ENCODE measurements at places on chromosomes 2 and 18.

DNA sequence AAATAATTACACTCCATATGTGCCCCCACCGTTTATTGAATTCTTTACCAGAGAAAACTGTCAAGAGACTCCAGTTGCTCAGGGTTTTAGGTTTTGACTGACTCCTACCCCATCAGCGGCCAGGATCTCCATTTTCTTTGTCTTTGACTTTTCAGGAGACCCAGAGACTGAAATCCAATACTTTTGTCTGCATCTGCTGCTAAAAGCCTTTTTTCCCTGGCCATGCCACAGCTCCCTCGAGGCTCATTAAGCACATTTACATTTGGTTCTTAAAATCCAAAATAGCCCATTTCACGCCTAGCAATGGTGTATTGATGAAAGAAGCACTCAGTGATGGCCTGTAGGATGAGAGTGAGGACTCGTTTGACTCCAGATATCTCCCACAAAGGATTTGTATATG, 332.6 kb upstream of the ACVR2A start:
- H3K4me1 ChIP-seq: peaks cover 9% of the 10 kb centered on the region
- H3K36me3 ChIP-seq: peaks cover under 1% of the 10 kb centered on the region
- no peak for DNase-seq
- no peak overlapping the region for H3K27ac ChIP-seq
- no peak overlapping the region for H3K4me3 ChIP-seq
- peaks cover 23% of the 10 kb centered on the region for H3K27me3 ChIP-seq

- no peaks in the 10 kb centered on the region for H3K27me3 ChIP-seq
- H3K27ac ChIP-seq: peak overlapping the region; percentile 72
- H3K36me3 ChIP-seq: peaks cover 1% of the 10 kb centered on the region
Measured at GRCh38 chr18:44771956-44772917, 91.5 kb downstream of the SETBP1 start.

DNA sequence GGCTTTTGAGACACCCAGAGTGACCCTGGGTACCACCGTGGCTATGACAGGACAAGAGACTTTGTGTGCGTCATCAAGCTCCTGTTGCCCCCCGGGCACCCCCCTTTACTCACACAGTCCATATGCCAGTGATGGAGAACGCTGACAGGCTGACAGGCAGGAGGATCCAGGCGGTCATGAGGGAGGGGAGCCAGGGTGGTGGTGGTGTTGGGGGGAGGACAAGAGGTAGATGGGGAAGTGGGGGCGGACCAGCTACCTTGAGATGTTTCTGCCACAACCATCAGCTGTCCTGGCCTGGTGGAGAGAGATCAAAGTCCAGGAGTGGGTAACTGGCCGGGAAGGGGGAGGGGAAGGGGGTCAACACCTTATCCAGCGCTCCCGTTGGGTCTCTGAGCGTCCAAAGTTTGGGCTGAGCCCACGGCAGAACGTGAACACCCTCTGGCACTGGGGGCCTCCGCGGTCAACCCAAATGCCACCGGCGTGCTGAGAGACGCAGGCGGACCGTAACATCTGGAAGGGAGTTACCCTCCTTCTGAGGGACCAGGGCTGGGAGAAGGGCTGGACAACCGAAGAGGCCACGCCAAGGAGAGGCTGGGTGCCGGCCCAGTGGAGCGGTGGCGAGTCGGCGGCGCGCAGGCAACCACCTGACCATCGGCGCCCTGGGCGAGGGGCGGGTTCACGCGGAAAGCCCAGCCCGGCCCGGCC, 575 bp downstream of the TMEM150A start:
- no peaks in the 10 kb centered on the region for H3K27me3 ChIP-seq
- peak overlapping the region; percentile 85 for H3K4me3 ChIP-seq
- peaks cover 15% of the 10 kb centered on the region for H3K4me1 ChIP-seq
- peak overlapping the region; percentile 73 for H3K27ac ChIP-seq

DNA sequence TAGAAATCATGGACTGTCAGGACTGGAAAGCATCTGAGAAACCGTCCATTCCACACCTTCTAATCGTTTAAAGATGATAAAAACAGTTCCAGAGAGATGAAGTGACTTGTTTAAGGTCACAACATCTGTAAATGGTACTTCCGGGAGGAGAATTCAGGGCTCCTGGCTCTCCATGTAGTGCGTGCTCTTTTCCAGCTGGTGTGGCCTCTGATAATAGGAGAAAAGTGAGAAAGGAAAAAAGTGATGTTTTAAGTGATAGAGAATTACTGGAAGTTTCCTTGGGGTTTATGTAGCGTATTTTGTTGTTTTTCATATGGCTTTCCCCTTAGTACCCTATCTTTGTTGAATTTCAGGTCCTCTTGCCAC, 663 bp downstream of the C2orf49 start:
- H3K4me3 ChIP-seq: peak overlapping the region; percentile 99
- peak overlapping the region; percentile 97 for H3K27ac ChIP-seq
- peaks cover 21% of the 10 kb centered on the region for H3K4me1 ChIP-seq
- peaks cover 5% of the 10 kb centered on the region for H3K36me3 ChIP-seq

DNA sequence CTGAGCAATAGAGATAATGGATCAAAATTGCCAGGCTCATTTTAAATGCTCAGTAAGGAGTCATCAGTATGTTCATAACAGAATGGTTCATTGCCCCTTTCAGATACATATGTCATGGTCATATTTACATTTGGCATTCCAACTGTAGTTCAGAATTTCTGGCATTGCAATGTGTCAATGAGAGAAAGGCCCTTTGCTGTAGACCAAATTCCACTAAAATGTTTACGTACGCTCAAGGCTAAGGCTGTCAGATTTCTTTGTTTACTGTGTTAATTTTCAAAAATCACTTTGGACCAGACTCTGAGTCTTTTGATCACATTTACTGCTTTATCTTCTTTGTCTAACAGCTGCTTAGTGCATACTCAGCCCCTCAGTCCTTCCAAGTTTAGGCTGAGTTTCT, 213.5 kb downstream of the PIK3C3 start:
- no peak overlapping the region for H3K27ac ChIP-seq
- no peaks in the 10 kb centered on the region for H3K27me3 ChIP-seq
- H3K36me3 ChIP-seq: no peaks in the 10 kb centered on the region

DNA sequence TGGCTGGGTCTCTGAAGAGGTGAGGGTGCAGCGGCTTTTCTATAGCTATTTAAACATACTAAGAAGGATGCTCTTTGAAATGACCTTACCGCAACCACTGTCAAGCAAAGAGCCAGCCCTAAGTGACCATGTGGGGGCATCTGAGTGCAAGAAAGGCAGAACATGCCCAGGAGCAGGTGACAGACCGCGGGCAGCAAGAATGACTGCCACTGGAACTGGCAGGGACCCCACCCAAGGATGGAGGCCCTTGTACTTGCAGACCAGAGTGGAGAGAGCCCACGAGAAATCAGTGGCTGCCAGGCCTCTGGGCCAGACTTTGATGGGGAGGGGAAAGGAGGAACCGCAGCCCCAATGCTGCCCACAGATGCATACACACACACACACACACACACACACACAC, 33.1 kb downstream of the DNMT3A start:
- H3K36me3 ChIP-seq: peaks cover 4% of the 10 kb centered on the region
- DNase-seq: no peak
- H3K27ac ChIP-seq: no peak overlapping the region
- peaks cover 6% of the 10 kb centered on the region for H3K4me1 ChIP-seq
- H3K27me3 ChIP-seq: no peaks in the 10 kb centered on the region

DNA sequence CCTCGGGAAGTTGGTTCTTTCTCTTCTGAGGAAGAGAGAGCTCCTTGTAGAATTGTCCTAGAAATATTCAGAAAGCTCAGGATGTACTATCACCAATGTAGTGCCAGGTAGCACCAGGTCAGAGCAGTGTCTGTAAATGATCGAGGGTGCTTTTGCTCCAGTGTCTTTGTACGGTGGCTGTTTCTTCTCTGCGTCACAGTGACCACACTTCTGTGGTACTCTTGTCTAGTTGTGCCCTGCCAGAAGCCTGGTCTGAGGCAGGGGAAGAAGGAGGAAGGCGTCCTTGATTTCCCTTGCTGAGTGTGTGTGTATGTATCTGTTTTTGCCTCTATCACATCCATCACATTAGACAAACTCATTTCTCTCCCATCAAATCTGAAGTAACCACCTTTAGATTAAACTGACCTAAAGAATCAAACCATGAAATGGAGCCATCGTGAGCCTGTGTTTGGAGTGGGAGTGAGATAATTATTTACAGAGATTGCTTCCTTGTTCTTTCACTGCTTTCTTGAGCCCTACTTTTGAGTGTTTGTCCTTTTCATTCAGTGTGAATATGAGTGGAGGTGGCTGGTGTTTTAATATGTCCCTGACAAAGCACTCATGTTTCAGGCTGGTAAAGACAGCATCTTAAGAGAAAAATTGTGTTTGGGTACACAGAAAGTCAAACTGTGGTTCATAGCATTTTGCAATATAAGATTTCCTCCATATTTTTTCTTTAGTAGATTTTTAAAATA, 97.2 kb downstream of the ACOXL start:
- no peak overlapping the region for H3K4me3 ChIP-seq
- no peak for DNase-seq
- peak overlapping the region; percentile 10 for H3K27ac ChIP-seq
- H3K36me3 ChIP-seq: no peaks in the 10 kb centered on the region
- peaks cover 4% of the 10 kb centered on the region for H3K27me3 ChIP-seq

DNA sequence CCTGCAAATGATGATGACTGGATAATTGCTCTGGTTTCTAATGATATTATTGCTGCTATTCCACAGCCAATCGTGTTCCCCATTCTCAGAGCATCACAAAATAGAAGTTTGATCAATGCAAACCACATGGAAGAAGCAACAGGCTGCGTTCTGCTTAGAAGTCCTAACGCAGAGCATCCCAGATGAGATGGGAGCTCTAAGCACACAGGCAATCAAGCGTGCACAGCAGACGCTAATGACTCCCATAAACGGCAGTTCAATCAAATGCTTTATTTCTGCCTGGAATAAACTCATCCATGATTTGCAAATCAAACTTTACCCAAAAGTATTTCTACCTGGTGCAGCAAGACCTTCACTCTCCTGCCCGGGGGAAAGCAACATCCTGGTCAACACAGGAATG, 304.2 kb downstream of the FBXO15 start:
- H3K27ac ChIP-seq: peak overlapping the region; percentile 16
- H3K36me3 ChIP-seq: no peaks in the 10 kb centered on the region

- no peaks in the 10 kb centered on the region for H3K27me3 ChIP-seq
- no peak overlapping the region for H3K27ac ChIP-seq
- H3K4me1 ChIP-seq: peaks cover 1% of the 10 kb centered on the region
- DNase-seq: no peak
- peaks cover 20% of the 10 kb centered on the region for H3K36me3 ChIP-seq
Measured at GRCh38 chr2:42775186-42775585, 11.3 kb upstream of the OXER1 start.

DNA sequence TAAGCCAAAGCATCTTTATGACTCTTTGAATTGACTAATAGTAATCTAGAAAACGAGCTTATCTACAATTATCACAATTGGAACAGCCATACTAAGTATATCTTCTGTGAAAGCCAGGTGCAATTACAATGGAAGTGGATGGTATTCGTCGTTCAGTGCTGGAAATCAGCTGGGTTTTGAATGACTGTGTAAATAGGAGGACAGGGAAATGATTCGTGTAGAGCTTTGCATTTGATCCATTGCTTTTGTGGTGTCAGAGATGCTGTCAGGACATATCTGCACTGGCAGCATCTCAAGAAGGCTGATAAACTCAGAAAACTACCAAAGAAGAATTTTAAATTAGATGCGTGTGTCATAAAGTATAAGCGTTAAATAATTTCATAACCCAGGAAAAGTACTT, 187.1 kb downstream of the ZNF407 start:
- no peak overlapping the region for H3K4me3 ChIP-seq
- no peak overlapping the region for H3K27ac ChIP-seq
- H3K4me1 ChIP-seq: peaks cover 4% of the 10 kb centered on the region
- H3K27me3 ChIP-seq: no peaks in the 10 kb centered on the region
- no peak for DNase-seq
- no peaks in the 10 kb centered on the region for H3K36me3 ChIP-seq

GRCh38 chr2:6423157-6423556, 442.6 kb downstream of the CMPK2 start:
- H3K4me1 ChIP-seq: peaks cover 3% of the 10 kb centered on the region
- no peaks in the 10 kb centered on the region for H3K36me3 ChIP-seq
- DNase-seq: no peak
- H3K27ac ChIP-seq: no peak overlapping the region
- no peak overlapping the region for H3K4me3 ChIP-seq
- H3K27me3 ChIP-seq: no peaks in the 10 kb centered on the region

DNA sequence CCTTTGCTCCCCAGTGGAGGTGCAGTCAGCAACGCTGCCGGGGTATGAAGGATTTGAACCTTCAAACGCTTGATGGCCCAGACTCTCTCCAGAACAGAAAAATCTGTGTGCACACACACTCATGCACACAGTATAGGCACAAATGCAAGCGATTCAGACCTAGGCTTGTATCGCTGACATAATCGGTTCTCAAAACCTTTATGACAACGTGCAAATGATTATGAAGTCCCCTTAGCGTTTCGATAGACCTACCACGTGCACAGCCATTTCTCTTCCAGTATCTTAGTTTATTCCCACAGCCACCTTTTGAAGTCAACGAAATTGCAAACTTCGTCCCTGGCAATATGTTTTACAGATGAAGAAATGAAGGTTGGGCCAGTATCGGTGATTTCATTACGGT, 138.9 kb upstream of the MYCN start:
- H3K4me3 ChIP-seq: no peak overlapping the region
- no peak overlapping the region for H3K27ac ChIP-seq
- no peaks in the 10 kb centered on the region for H3K4me1 ChIP-seq
- H3K36me3 ChIP-seq: no peaks in the 10 kb centered on the region
- DNase-seq: no peak
- H3K27me3 ChIP-seq: peaks cover 42% of the 10 kb centered on the region

DNA sequence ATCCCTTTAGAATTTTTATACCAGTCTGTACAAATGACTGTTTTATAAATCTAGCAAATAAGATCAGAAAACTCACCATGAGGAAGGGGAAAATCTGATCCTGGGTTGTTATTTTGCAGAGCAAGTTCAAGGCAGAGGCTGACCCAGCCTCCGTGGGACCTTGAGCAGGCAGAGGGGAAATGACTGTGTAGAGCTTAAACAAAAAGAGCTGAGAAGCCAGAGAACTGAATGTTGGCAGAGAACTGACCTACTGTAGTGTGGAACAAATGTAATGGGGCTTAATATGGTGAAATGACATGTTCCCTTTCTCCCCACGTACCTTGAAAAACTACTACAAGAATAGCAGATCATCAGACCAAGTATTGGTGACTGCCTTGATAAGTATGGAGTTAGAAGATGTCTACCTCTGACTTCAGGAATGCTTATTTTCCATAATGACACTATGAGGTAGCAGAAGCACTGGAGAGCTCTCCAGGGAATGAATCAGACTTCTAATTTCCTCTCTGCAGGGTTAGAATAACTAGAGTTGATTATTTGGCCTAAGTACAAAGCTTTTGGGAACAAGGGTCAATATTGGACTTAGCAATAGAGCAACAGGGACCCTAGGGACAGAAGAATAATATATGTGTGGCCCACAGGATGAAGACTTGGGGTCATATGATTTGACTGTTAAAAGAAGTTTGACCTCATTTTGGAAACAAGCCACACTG, 304.4 kb downstream of the CCDC178 start:
- no peak overlapping the region for H3K4me3 ChIP-seq
- H3K27me3 ChIP-seq: no peaks in the 10 kb centered on the region
- H3K4me1 ChIP-seq: no peaks in the 10 kb centered on the region
- H3K27ac ChIP-seq: peak overlapping the region; percentile 43
- H3K36me3 ChIP-seq: peaks cover 4% of the 10 kb centered on the region
- DNase-seq: no peak

- H3K4me1 ChIP-seq: peaks cover 13% of the 10 kb centered on the region
- peaks cover 3% of the 10 kb centered on the region for H3K27me3 ChIP-seq
- DNase-seq: peak; percentile 21
- H3K27ac ChIP-seq: no peak overlapping the region
- no peaks in the 10 kb centered on the region for H3K36me3 ChIP-seq
- H3K4me3 ChIP-seq: no peak overlapping the region
Measured at GRCh38 chr2:43609290-43609918, 13.6 kb upstream of the THADA start.

GRCh38 chr18:48302736-48303135, 106.4 kb downstream of the ZBTB7C start:
- H3K4me1 ChIP-seq: peaks cover 13% of the 10 kb centered on the region
- DNase-seq: no peak
- peaks cover 13% of the 10 kb centered on the region for H3K27me3 ChIP-seq
- H3K4me3 ChIP-seq: no peak overlapping the region
- H3K27ac ChIP-seq: no peak overlapping the region
- H3K36me3 ChIP-seq: no peaks in the 10 kb centered on the region
